Panc1 (cell line): ENCODE measurements at places on chromosomes 2 and 18. TPM values are rescaled to one million over a fixed set of nuclear protein-coding genes. Genes with fewer than 3 reads are reported as not detected.

DNA sequence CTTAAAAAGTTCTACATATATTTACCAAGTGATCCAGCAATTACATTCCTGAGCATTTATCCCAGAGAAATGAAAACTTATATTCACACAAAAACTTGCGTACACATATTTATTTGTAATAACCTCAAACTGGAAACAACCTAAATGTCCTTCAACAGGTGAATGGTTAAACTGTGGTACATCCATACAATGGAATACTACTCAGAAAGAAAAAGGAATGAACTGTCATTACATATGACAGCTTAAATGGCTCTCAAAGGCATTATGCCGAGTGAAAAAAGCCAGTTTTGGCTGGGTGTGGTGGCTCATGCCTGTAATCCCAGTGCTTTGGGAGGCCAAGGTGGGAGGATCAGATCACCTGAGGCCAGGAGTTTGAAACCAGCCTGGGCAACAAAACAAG is 79.1 kb upstream of the DYNC1I2 start:
- no peak for DNase-seq
- no peak overlapping the region for H3K4me3 ChIP-seq
- no peaks in the 10 kb centered on the region for H3K36me3 ChIP-seq
- no peaks in the 10 kb centered on the region for H3K27me3 ChIP-seq

DNA sequence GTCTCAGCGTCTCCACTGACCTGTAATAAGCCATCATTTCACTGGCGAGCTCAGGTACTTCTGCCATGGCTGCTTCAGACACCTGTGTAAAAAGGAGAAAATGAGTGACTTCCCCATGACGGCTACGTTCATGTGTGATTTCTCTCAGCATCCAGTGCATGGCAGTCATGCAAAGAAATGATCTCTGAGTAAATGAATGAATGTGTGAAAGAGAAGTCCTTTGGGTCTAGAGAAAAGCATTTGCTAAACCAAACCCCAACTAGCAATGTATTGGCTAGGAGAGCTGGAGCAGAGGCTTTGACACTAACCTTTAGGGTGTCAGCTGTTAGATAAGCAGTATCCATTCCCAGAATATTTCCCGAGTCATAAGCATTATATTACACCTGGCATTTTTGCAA is 417 bp downstream of the IL1B start:
- no peaks in the 10 kb centered on the region for H3K4me1 ChIP-seq
- no peaks in the 10 kb centered on the region for H3K36me3 ChIP-seq
- H3K27ac ChIP-seq, result no peak overlapping the region
- peaks cover 2% of the 10 kb centered on the region; the same call in 1 of the 2 replicates for H3K27me3 ChIP-seq
- DNase-seq, result no peak

DNA sequence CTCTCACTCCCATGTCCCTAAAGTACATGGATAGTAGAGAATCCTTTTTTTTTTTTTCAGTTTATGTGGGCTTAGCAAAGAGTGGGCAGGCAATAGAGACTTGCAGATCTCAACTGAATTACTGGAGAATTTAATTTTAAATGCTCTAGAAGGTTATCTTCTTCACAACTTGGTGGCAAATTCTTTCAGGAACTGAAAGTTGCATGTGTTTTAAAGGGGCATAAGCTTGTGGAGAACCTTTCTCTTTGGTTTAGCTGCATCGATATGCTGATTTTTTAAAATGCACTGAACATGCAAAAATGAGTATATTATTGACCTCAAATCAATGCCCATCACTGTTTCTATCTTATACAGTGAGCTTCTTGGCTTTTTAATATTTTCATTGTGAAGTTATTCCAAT is 24.9 kb upstream of the GALNT3 start:
- H3K4me3 ChIP-seq, result no peak overlapping the region
- no peaks in the 10 kb centered on the region for H3K27me3 ChIP-seq
- DNase-seq, result no peak

The SPR gene
- total RNA-seq, result 75.4 TPM

DNA sequence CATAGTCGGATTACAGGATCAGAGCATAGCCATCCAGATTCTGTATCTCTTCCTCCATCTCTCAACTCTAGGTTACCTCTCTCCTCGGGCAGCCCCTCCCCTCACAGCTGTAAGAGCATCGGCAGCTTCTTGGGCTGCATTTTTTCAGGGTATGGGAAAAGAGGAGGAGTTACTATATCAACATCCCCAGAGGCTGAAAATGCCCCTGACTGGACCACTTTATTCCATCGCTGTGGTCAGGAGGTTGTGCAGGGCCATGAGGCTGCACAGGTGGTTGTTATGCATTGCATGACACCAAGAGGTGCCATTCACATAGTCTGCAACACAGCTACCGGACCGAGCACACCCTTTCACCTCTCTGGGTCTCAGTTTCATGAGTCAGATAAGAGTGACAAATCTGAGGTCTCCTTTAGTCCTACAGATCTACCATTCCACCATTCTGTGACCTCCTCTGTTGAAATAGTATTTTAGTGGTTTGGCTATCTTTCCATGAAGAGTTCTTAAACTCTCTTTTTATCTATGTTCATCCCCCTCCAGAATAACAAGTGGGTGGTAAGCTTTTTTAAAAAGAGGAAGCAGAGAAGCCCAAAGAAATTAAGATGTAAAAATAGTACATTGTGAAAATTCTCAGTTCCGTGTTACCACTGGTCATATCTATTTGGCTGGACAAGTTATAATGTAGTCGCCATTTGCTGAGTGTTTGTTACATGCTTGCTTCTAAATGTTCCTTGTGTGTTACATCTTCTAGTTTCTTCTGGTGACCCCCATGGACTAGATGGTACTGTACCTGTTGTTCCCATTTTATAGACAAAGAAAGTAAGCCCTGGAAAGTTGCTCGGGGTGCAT is 56.6 kb upstream of the SLC1A4 start:
- DNase-seq, result no peak
- H3K27ac ChIP-seq, result no peak overlapping the region
- H3K4me3 ChIP-seq, result no peak overlapping the region

- no peaks in the 10 kb centered on the region for H3K27me3 ChIP-seq
- no peak for DNase-seq
- no peak overlapping the region for H3K27ac ChIP-seq
- H3K36me3 ChIP-seq, result no peaks in the 10 kb centered on the region
- no peak overlapping the region for H3K4me3 ChIP-seq
These were observed 99.7 kb upstream of the CTDP1 start for GRCh38 chr18:79579807-79580497.

GRCh38 chr2:100062336-100062735 is 80.1 kb downstream of the AFF3 start:
- H3K27me3 ChIP-seq, result peaks cover 3% of the 10 kb centered on the region; the same call in 1 of the 2 replicates
- H3K27ac ChIP-seq, result no peak overlapping the region
- no peak for DNase-seq

DNA sequence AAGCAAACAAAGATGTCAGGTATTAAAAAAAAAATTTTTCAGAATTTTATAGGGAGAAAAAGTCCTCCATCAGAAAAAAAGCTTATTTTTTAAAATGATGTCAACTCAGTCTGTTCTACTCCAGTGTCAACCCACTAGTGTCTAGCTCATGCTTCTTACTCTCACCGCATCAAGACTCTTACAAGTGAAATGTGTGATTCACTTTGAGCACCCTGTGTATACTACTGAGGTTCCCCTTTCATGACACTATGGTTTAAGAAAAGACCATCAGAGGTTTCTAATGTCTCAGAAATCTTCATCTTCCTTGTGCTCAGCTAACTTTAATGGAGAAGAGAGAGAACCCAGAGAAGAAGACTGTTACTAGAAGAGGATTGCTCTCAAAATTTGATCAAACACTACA is 43.4 kb downstream of the FEZ2 start:
- no peaks in the 10 kb centered on the region for H3K27me3 ChIP-seq
- no peak for DNase-seq
- H3K4me1 ChIP-seq, result peaks cover 97% of the 10 kb centered on the region
- peak overlapping the region; percentile 99 for H3K27ac ChIP-seq

DNA sequence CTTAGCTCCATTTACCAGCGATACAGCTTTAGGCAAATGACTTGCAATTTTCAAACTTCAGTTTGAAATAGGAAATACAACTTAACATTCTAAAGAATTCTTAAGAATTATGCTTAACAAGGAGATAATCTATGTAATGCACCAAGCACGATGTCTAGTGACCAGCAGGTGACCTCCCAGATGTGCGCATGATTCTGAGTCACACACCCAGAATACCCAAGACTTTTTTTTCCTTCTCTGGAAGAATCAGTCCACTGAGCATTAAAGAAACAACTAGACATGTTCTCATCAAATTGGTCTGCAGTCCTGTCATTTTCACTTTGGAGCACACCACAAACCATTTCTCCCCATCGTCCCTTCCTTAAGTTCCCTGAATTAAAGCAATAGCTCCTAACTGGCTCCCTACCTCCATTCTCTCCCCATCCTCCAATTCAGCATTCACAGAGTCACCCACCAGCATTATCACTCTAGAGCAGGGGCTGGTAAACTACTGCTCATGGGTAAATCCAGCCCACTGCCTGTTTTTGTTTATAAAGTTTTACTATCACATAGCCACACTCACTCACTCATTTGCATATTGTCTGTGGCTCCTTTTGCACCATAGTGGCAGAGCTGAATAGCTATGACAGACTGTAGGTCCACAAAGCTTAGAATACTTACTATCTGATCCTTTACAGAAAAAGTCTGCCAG is 13.2 kb downstream of the EVA1A start:
- H3K4me1 ChIP-seq, result no peaks in the 10 kb centered on the region
- DNase-seq, result no peak
- no peaks in the 10 kb centered on the region for H3K36me3 ChIP-seq
- no peak overlapping the region for H3K4me3 ChIP-seq

The EFHD1 gene
- total RNA-seq, result 73.5 TPM

DNA sequence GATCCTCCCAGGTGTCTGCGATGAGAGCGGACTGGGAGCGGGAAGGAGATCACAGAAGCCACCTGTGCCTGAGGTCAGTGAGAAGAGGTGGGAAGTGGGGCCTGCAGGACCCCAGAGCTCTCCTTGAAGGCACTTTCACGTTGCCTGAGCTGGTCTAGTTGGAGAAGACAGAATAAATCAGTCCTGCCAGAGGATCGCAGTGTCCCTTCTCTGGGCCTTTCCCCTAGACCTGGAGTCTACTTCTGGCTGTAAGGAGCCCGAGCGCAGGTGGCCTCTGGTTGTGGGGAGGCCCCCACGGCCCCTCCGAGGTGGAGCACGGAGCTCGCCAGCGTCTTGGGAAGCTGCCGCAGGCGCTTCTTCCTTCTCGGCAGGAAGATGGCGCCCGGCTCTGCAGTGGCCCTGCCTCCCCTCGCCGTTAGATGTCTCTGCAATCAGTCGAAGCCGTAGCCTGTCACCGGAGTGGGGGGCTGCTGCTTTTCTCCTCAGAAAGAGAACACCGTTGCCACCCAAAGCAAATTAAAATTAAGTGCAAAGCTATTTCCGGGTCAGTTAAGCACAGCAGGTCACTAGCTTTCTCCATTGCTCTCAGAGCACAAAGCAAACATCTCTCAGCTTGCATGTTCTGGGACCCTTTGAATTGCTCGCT is 212.0 kb upstream of the MYT1L start:
- DNase-seq, result no peak
- no peaks in the 10 kb centered on the region for H3K36me3 ChIP-seq
- no peaks in the 10 kb centered on the region for H3K4me1 ChIP-seq
- H3K4me3 ChIP-seq, result no peak overlapping the region
- H3K27me3 ChIP-seq, result peaks cover 8% of the 10 kb centered on the region
- H3K27ac ChIP-seq, result no peak overlapping the region

The FTCDNL1 gene
- total RNA-seq, result 2.8 TPM

The ITGB6 gene
- total RNA-seq, result 0.08 TPM

DNA sequence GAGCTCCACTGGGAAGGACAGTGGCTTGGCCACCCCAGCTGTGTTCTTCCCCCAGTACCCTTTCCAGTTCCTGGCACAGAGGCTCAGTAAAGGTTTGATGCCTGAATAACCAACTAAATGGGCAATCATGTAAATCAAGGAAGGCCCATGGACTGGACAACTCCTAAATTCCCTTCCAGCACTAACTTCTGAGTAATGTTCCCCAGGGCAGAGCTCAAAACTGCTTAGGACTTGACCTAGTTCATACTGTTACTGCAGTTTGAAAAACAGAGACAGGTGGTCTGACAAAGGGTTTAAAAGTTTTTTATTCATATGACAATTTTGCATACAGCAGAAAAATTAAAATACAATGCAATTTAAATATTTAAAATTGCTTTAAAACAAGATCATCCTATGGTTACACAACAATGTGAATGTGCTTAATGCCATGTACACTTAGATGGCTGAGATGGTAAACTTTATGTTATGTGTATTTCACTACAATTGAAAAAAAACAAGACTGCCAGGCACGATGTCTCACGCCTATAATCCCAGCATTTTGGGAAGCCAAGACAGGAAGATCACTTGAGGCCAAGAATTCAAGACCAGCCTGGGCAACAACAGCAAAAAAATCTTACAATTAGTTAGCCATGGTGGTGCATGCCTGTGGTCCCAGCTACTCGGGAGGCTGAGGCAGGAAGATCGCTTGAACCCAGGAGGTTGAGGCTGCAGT is 26.2 kb downstream of the PCBP1 start:
- no peak overlapping the region for H3K4me3 ChIP-seq
- H3K27ac ChIP-seq, result peak overlapping the region; percentile 9; the same call in 1 of the 2 replicates
- H3K36me3 ChIP-seq, result no peaks in the 10 kb centered on the region
- H3K4me1 ChIP-seq, result peaks cover 45% of the 10 kb centered on the region
- no peaks in the 10 kb centered on the region for H3K27me3 ChIP-seq
